ENCODE measurements at places on chromosomes 1 and 21.

DNA sequence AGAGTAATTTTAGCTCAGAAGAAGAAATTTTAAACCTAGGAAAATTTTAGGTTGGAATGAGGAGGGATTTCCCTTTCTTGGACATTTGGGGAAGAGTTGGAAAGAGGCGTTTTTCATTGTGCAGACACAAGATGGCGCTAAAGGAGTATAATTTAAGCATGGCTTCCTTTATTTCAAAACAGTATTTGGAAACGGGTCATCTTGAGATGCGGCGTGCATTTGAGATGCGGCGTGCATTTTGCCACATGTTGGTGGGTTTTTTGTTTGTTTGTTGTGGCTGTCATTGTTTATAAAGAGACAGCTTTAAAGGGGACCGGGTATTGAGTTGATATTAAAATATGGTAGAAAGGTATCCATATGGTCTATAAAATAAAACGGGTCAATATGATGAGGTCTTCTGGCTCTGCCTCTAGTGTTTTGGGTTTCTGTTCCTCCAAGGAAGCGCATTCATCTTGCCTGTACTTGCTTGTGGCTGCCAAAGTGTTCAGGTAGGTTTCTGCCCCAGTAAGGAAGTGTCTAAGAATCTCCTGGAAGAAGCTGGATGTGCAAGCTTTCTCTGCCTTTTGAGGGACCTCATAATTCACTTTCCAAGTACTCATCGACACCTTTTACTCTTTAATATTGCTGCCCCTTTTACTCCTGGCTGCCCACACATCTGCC lies 210.3 kb downstream of the SLC35F3 start:
- DNase-seq = peak; percentile 72

- DNase-seq = peak; percentile 70
Measured at GRCh38 chr1:169466259-169467230, 19.2 kb downstream of the SLC19A2 start.

GRCh38 chr1:60584371-60584770 lies 498.0 kb upstream of the NFIA start:
- no peak for DNase-seq

DNA sequence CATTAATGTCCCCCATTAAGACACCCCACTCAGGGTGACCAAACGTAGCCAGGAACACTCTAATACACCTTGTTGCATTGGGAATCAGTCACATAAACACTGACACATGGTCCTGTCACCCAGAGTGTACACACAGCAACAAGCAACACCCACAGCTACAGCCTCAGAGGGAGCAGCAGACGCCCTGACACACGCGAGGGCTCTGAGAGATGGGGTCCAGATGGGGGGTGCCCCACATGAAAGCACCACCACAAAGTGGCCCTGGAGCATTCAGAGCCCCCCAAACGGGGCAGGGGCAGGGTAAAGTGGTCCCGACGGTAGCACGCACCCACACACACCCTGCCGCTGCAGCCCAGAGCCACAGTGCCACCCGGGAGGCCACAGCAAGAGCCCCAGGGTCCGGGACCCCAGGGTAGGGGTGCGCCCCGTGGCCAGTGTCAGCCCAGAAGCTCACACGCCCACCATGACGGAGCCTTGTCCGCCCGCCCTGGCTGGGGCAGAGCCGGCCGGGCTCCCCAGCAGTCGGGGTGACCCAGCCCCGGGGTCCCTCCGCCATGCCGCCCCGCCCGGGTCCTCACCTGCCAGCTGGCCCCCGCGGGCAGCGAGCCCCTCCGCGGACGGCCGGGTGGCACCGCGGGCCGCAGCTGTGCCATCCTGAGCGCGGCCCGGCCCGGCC lies 47.3 kb downstream of the RAP1GAP start:
- no peak for DNase-seq

DNA sequence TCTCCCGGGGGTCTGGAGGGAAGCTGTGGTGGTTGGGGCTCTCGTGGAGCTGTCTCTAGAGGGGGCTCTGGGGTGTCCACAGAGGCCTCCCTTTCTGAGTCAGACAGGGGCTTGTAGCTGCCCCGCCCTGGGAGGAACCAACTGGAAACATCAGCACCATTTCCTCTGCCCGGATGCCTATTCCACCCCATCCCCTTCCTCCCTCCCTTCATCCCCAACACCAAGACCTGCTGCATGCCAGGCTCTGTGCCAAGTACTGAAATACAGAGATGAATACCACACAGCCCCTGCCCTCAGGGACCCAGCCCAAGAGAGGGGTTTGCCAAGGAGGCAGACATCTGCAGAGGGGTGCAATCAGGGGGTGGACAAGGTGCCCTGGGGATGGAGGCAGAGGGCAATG lies 125.6 kb upstream of the ADAR start:
- DNase-seq = no peak

GRCh38 chr1:180237869-180238476 lies 7.9 kb downstream of the LHX4 start:
- DNase-seq = no peak

DNA sequence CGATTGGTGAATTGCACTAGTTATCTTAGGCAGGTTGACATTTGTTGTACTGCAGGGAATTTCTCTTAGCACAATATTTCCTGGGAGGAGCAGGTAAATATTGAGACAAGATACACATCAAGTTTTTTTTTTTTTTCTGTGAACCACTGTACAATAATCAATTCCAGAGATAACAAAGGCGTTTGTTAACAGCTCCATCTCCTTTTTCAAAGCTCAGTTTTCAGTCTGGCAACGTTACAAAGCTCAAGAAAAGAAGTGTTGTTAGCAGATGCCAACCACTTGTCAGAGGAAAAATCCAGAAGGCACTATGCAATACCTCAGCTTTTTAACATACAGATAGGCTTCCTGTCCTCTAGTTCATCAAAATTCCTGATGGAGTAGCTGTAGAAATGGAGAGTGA lies 40.9 kb upstream of the DAB1 start:
- no peak for DNase-seq

GRCh38 chr1:174872615-174873058 lies 127.1 kb upstream of the CACYBP start:
- DNase-seq = peak; percentile 39

DNA sequence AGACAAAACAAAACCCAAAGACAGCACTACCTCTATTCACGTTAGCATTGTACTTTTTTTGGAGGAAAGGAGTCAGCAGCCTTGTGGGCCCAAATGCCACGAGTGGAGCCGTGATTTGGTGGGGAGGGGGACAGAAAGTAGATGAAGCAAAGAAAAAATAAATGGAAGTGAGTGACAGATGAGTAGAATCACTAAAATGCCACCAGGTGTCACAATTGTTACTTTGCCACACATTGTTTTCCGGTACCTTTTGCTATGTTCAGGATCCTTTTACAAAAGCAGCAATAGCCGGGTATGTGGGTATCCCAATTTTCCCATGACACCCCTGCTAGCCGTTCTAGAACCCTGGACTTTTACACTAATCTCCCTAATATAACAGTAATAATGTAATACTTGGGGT lies 85.0 kb upstream of the AK4 start:
- DNase-seq = no peak

GRCh38 chr1:68904477-68904876 lies 407.6 kb upstream of the DEPDC1 start:
- peak; percentile 36 for DNase-seq

DNA sequence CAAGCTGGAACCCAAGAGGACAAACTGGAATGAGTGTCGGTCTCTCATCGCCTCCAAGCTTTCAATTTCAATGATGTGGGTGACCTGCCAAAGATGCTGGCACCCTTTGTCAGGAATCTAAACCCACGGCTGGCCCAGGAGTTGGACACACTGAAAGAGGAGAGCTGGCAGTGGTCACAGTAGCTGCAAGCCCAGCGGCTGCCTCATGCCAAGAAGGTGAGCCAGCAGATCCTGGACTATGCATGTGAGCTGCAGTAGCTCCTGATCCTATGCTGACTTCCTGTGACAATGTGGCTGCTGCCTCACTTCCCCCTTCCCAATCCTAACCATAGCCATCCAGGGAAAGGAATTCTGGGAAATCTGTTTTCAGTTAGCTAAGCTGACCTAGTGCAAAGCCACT lies 117.0 kb upstream of the VAV3 start:
- DNase-seq = no peak

DNA sequence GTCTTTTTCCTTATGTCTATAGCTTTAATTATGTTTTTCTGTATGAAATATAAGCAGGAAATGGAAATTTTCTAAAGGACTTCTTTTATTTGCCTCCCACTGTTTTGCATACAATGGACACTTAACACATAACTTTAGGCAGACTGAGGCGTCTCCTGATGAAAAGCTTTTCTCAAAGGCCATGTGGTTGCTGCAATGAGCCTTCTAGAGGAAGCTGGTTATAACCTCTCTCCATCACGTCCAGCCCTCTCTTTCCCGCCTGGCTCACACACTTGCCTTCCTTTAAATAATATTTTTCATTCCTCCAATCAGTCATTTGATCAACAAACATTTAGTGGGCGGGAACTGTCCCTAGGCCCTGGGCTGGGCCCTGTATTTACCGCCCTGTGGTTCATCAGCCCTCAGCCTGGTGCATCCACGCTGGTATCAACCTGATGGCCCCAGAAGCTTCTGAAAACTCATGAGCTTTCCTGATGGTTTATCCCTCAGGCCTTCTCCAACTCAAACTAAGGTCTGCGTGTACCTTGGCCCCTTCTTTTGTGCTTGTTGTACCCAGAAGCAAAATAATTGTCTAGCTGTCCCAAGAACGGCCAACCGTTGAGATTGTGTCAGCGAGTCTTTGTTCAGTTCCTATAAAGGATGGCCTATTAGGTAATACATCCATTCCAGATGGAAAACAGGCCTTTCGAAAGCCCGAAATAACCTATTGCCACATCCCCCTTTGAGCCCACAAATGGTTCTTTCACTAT lies 75.3 kb upstream of the LYST start:
- no peak for DNase-seq

- DNase-seq = no peak
Measured at GRCh38 chr1:200260597-200261335, 149.1 kb downstream of the ZNF281 start.

DNA sequence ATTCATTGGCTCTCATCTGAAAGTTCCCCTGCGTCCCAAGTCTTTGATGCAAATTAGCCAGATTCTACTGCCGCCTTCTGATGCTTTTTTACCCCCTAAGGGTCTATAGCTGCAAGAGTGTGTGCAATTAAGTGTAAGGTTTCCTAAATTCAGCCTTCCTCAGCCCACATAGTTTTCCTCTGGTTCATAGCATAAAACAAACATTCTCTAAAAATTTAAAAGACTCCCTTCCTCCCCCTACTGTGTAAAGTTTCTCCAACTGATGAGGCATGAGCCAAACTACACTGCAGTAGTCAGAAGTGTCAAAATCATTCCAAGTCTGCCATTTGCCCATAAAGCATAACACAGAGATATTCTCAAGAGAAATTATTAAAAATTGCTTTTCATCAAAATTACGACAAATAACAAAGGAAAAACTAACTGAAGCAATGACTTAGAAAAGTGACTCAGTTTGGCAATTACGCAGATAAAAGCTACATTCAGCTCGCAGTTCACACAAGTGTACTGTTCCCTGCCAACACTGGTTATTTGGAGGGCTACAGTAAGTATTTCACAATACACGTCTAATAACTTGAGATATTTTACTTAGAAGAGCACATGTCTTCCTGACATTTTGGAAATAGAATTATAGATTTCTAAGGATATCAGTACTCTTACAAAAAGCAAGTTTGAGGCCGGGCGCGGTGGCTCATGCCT lies 15.4 kb downstream of the KCNH1 start:
- no peak for DNase-seq

- peak; percentile 69 for DNase-seq
Measured at GRCh38 chr1:8560611-8561544, 243.0 kb downstream of the SLC45A1 start.

DNA sequence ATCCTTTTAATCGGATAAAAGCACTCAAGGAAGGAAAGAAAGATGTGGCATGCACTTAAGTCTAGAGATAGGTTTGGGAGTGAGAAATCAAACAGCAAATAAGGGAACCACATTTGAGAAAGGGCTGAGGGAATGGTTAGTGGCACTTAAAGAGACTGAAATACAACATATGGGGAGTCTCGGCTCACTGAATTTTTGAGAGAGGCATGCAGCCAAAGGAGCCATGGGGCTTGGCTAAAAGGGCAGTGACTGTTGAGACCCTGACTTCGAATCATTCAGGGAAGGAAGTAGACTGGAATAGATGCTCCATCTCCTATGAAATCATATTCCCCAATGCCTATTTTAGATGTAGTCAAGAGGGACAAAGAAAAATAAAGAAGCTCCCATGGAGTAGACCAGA lies 58.3 kb upstream of the HAO2 start:
- no peak for DNase-seq

Data from cardiac fibroblast (primary cell).